Thymus (tissue), 14 donors: ENCODE measurements at places on chromosomes 7 and 10. TPM values are rescaled to one million over a fixed set of nuclear protein-coding genes. Genes with fewer than 3 reads are reported as not detected.

GRCh38 chr10:77287647-77288120 is 349.9 kb downstream of the KCNMA1 start:
- DNase-seq: no peak

GRCh38 chr10:128337860-128338378 is 211.7 kb upstream of the MKI67 start:
- DNase-seq: no peak

DNA sequence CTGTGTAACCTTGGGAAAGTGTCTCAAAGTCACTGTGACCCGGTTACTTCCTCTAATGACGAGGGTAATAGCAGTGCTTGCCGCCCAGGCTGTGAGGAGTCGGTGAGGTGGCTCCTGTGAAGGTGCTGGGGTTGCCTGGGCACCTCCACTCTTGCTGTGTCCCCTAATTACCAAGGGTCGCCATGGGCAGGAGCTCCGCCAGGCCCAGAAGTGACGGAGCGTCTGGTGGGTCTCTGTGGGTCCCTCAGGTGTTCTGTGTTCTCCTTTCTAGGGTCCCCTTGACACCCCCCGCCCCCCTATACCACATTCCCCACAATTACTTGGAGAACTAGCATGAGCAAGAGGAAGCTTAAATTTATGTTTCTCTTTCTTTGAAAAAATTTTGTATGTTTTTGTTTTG is 161.5 kb downstream of the WDR37 start:
- DNase-seq: no peak

DNA sequence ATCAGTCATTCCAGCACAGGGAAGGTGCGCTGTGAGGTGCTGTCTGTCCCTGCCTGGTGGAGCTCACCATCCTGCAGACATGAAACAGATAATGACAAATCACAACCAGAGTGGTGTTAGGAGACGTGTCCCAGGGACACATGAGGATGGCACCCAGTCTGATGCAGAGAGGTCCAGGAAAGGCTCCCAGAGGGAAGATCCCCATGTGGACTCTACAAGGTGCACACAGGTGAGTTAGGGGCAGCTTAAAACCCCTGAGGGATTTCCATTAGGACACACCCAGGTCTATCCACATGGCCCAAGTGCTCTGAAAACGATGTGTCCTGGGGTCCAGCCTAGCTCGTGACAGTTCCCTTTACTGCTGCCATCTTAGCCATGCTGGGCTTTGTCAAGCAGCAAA is 91.4 kb downstream of the ADARB2 start:
- DNase-seq: no peak

GRCh38 chr10:92242910-92243671 is 47.8 kb downstream of the CPEB3 start:
- peak; percentile 66 for DNase-seq

DNA sequence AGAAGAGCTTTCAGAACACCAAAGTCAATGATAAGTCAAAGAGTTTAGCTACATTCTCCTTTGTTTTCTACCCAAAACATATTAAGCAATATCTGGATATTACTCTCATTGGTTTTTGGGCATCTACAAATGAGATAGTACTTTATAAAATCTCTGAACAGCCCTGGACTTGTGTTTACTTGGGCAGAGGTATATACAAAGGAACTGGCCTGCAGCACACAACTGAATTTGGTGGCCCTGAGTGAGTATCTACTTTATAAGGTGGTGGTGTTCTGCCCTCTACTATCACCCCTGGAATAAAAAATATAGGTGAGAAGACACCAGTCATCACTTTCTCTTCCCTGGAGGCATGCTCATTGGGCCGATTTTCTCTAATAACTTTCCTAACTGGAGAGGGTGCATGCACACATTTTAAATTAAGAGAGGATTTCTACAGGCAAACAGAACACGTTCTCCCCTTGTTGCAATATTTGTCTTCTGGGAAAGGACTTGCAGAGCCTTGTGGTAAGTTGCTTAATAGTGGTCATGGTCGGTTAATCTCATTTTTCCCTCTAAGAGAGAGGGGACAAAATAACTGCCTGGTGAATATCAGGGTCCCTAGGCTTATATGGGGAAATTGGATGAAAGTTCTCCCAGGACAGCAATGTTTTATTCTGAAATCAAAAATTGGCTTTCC is 41.1 kb downstream of the OTUD1 start:
- no peak for DNase-seq

GRCh38 chr7:94378356-94378755 is 16.3 kb upstream of the COL1A2 start:
- no peak for DNase-seq

GRCh38 chr10:62853710-62854109 is 37.5 kb upstream of the EGR2 start:
- DNase-seq: no peak

DNA sequence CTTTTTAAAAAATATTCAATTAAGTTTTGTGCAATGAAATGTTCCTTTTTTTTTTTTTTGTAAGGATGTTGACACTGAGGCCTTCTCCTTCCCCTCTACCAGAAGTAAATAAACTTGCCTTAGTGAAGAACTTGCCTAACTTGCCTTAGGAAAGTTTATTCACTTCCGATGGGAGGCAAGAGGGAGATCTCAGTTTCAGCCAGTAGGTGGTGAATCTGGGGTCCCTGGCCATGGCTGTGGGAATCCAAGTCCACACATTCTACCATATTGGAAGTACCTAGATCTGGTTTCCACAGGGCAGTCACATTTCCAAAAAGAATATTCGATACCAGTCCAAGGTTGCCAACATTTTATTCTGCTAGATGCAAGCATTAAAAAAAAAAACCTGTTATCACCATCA is 270.9 kb downstream of the CCSER2 start:
- no peak for DNase-seq

- peak; percentile 4 for DNase-seq
These were observed 65.6 kb downstream of the TWIST1 start for GRCh38 chr7:19051767-19052375.

DNA sequence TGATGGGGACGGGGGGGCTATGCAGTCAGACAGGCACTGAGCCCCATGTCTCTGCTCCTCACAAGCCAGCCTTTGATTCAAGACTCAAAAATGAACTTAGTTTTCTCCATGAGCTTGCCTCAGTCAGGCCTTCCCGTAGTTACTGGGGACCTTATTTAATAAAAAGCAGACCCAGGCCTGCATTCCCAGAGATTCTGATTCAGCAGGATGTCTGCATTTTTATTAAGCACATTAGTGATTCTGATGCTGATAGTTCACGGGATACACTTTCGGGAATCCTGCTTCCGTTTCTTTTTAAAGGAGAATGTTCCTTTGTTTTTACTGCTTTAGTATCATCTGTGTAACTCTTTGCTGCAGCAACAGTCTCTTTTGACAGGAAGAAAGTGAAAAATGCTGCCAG is 28.3 kb upstream of the PLPP4 start:
- no peak for DNase-seq

- DNase-seq: no peak
These were observed 5.4 kb upstream of the NUB1 start for GRCh38 chr7:151336027-151336708.

DNA sequence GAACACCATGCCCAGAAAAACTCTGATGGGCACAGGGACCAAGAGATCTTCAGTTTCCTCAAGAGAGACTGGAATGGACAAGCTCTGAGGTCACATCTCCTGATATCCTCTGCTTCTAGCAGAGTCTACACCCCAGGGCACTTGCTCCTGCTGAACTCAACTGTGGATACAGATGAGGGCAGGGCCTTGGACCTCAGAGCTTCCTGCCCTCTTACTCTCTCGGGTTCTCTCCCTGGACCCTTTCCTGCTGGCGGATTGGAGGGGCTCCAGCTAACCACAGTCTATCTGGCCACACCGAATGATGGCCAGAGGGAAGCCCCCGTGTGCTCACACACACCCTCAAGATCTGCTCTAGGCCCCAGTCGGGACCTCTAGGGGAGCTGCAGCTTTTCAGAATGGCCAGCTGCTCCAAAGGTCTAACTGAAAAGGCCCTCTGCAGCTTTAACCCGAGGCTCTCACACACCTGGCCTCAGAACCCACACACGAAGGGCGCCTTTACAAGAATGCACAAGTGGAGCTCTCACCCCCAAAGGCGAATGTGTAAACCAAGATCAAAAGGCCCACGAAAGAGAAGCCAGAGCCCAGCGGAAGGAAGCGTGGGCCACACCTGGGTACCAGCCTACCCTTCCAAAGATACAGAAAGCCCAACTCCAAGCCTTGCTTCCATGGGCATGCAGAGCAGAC is 65.5 kb downstream of the FAM53B start:
- no peak for DNase-seq

DNA sequence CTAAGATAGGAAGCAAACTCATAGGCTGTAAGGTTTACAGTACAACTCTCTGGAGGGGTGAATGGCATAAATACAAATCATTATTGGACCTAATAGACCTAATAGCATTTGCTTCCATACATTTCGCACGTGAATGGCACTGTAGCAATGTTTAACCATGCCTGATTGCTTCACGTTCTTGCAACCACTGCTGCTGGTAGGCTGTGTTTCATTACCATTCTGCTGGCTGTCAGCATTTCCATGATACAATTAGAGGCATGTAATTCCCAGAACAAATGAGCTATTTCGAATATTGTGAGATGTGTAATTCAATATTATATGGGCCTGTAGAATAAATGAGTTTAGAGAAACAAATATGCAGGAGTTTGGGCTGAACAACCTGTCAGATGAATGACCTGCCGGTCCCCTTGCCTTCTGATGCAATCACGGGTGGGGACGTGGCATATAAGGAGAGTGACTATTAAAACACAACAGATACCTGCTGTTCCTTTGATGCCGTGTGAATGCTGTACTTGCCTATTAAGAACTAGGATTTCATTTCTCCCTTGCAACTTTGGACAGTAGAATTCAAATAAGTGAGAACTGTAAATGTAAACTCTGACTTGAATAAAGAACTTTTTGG is 393.4 kb downstream of the ACTR3B start:
- DNase-seq: no peak

GRCh38 chr7:99395616-99396327 is 12.6 kb downstream of the PDAP1 start:
- no peak for DNase-seq

DNA sequence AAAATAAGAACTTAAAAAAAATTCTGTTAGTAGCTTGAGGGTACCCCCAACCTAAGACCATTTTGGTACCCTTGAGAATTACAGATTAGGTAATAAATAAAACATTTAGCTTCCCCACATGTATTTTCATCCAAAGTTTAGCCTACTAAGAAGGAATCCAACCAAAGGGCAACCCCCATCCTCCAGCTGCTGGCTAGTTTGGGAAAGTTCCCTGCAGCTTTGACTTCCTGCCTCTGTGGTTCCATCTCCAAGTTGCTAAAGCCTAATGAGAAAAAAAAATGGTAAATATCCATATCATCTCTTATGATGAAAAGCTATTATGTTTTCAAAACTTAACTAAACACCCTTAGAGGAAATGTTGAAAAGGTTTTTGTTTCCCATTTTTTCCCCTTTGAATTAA is 547.2 kb downstream of the ANKRD7 start:
- no peak for DNase-seq

DNA sequence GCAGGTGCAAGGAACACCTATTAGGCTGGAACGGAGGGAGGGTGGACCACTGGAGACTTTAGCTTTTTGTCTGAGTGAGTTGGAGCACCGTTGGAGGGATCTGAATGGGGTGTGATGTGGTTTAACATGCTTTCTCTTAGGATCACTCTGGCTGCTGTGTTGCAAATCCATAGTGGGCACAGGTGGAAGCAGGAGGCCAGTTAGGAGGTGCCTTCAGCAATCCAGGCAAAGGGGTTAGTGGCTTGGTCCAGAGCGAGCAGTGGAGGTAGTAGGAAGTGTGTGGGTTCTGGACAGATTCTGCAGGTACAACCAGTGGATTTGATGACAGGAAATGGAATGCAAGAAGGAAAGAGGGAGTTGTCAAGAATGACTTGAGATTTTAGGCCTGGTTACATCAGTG is 95.0 kb downstream of the MMRN2 start:
- DNase-seq: no peak

The PRSS58 gene
- 0.38 TPM for total RNA-seq

The SSC4D gene
- total RNA-seq: 0.71 TPM

The H2BK1 gene
- total RNA-seq: not detected

The LIPJ gene
- total RNA-seq: 0.42 TPM

The NKX2-3 gene
- 0.05 TPM for total RNA-seq

The POMZP3 gene
- total RNA-seq: 2.1 TPM

The BMPER gene
- total RNA-seq: 1.0 TPM

The FBXW4 gene
- total RNA-seq: 32.0 TPM

The PAPOLB gene
- under 0.01 TPM for total RNA-seq

The TWIST1 gene
- total RNA-seq: 0.66 TPM

The CYP2C18 gene
- 0.14 TPM for total RNA-seq

The KEL gene
- 2.7 TPM for total RNA-seq

The TYW1B gene
- 9.7 TPM for total RNA-seq

The TMEM26 gene
- total RNA-seq: 3.4 TPM

The CROT gene
- total RNA-seq: 6.8 TPM

The PRLHR gene
- total RNA-seq: 0.05 TPM

The NUTM2E gene
- 0.42 TPM for total RNA-seq

The OGDHL gene
- 0.61 TPM for total RNA-seq

The LRRD1 gene
- 0.05 TPM for total RNA-seq

The IFIT1B gene
- total RNA-seq: 0.38 TPM

The COL1A2 gene
- 55.3 TPM for total RNA-seq

The GAD2 gene
- under 0.01 TPM for total RNA-seq

The SLC26A3 gene
- 0.09 TPM for total RNA-seq

The SYT15B gene
- total RNA-seq: 0.42 TPM
